Stimulated activated CD8-positive, alpha-beta memory T cell treated with anti-CD3 and anti-CD28 coated beads, Interleukin-7, amount 100 ng/mL, for 1 hour (primary cell): ENCODE measurements at places on chromosomes 16 and 17.

DNA sequence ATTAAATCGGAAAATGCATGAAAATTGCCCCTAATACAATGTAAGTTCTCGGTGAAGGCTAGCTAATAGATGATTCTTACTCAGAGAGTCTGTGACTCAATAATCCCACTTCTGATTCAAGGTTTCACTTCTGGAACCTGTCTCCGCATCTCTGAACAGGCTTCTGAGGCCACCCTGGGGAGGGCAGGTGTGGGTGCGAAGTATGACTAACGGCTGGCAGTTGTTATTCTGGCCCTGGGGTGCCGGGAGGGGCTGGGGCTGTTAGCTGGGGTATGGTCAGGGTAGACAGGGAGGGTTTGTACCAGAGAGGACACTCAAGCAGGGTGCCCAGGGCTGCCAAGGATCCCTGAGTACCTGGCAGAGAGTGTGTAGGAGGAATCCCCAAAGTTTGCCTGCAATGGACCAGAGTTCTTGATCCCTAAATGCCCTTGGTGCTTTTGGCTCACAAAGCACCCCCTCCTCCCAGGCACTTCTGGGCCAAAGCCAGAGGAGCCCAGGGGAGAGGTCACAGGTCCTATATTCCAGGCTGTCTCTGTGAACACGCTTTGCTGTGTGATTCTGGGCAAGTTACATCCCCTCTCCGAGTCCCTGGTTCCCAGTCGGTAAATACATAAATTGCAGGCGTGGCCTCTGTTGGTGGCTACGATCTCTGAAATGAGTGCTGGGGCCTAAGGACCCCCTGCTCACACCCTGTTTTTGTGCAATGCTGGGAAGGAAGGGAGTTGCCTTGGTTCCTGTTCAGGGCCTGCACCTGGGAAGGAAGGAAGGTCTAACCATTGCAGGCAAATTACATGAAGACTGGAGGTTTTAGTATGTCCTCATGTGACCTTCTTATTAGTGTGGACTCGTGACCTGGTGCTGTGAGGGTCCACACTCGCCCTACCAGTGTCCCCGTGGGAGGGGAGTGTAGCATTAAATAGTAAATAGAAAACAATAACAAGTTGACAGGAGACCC, 49.9 kb upstream of the CPNE2 start:
- DNase-seq = peak; percentile 56

DNA sequence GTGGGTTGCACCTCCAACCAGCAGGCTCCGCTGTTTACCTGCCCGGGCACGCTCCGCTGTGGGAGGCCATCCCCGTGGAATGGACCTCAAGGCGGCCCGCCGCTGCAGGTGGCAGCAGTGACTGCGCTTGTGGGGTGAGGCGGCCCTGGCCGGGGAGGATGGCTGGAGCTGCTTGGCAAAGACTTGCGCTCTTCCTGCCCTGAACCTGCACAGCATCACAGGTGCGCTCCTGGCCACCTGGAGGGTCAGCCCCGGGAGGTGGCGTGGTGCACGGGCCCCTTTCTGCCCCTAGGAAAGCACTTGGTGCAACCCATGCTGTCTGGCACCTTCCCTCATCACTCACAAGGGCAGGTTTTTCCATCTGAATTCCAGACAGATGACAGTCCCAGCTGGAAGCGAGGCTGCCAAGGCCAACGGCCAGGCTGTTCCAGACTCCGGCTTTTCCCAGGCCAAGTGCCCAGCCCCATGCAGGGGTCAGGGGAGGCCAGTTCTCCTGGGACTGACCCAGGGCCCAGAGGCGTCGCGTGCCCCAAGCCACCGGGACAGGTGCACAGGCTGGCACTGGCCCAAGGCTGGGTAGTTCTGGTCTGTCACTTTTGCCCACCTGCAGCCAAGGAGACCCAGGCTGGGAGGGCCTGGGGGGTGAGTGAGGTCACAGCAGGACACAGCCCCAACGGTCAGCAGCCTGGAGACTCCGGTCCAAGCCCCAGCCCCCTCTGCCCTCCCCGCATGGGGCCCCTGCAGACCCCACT, 13.3 kb downstream of the UTS2R start:
- no peak for DNase-seq

GRCh38 chr16:72094266-72094610, 591 bp downstream of the DHX38 start:
- DNase-seq = no peak

- no peak for DNase-seq
Observed at GRCh38 chr16:71421911-71422310, 19.9 kb downstream of the TLE7 start.

- no peak for DNase-seq
Observed at GRCh38 chr17:31573861-31574260, 182.4 kb downstream of the RAB11FIP4 start.

- DNase-seq = no peak
Observed at GRCh38 chr16:852451-853185, 52.1 kb upstream of the GNG13 start.

DNA sequence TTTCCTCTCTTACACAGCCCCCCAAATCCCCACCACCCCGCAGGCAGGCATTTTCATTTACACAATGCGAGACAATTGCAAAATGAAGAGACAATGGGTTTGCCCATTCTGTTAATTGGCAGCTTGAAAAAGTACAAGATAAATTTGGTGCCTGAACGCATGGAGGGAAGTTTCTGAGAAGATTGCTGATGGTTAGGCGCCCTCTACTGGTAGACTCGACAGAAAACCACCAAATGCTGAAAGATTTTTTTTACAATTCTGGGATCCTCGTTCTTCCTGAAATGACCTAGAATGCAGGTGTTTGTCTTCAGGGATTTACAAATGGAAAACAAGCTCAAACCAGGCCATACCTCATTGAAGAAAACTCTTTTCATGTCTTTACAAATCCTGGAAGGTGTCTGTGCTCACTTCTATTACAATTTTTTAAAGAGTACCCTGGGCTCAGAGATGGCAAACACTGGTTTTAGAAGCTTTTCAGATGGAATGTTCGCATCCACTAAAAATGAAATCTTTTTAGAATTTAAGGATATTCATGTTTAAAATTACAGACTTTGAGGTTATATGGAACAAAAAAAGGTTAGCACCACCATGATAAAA, 338.5 kb downstream of the PMP22 start:
- DNase-seq = peak; percentile 5

GRCh38 chr17:57750109-57750871, 5.2 kb upstream of the CCDC182 start:
- no peak for DNase-seq

GRCh38 chr16:12201216-12201615, 224.7 kb downstream of the SNX29 start:
- DNase-seq = no peak

GRCh38 chr16:72236866-72237265, 64.9 kb upstream of the PMFBP1 start:
- no peak for DNase-seq

GRCh38 chr17:45426561-45426960, 6.1 kb downstream of the ARHGAP27 start:
- no peak for DNase-seq

DNA sequence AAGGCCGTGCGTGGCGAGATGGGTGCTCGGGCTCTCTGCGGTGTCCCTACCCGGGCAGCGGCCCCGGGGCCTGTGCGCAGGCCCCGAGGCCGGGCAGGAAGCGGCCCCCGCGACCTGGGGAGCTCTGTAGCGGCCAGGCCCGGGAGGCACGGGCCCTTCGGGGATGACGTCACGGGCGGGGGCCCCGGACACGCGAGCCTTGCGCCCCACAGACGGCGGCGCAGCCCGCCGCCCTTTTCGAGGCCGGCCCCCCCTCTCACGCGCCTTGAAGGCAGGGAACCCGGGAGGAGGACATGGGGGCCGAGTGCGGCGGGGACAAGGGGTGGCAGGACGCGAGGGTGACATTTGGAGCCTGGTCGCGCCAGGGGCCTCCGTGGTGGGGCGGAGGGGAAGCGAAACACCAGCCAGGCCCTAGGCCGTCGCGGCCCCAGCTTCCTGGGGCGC, 1.1 kb downstream of the RAI1 start:
- DNase-seq = no peak

DNA sequence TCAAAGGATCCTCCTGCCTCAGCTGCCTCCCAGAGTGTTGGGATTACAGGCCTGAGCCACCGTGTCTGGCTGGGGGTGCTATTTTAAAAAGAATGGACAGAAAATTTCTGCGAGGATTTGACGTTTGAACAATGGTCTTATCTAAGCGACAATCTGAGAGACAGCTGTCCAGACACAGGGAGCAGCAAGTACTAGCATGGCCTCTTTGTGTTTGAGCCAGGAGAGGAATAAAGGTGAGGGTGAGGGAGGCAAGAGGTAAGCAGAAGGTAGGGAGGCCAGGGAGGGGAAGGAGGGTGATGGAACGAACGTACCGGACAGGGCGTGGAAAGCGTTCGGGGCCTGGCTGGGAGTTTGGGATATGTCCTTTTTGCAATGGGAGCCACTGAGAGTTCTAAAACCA, 59.2 kb downstream of the PITPNC1 start:
- no peak for DNase-seq

- DNase-seq = no peak
Observed at GRCh38 chr16:87207965-87208364, 109.2 kb downstream of the C16orf95 start.

- DNase-seq = no peak
Observed at GRCh38 chr17:52885882-52886281, 727.4 kb upstream of the CA10 start.

GRCh38 chr16:79598348-79599181, 2.0 kb downstream of the MAF start:
- peak; percentile 4 for DNase-seq

DNA sequence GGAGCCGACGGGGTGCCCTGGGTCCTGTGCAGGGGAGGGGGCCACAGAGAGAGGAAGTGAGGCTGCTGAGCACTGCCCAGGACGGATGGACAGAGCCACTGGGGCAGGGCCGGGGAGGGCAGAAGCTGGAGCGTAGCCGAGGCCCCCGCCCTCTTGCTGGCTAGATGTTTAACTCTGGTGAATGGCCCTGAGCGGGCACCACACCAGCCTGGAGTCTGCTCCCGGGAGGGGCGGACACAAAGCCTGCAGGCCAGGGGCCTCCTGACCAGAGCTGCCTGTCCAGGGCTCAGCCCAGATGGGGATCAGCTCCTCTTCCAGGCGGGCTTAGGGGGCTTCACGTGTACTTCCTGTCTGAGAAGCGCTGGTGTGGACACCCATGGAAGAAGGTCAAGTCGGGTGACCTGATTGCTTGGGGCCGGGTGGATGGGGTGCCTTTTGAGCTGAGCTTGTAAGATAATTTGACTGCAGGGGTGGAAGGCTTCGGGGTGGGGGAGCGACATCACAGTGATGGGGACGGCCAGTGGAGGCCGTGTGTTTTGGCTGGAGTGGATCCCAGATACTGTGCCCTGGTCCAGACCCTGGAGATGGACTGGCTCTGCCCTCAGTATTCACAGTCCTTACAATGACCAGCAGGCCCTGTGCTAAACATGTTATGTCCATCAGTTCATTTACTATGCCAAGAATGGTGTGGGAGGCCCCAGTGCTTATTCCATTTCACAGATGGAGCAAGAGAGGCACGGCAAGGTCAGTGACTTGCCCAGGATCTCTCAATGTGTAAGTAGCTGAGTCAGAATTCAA, 33.7 kb upstream of the CIBAR2 start:
- no peak for DNase-seq

- DNase-seq = no peak
Observed at GRCh38 chr16:58265480-58266052, 29.3 kb downstream of the PRSS54 start.

- no peak for DNase-seq
Observed at GRCh38 chr17:55463600-55463999, 42.0 kb upstream of the MMD start.

DNA sequence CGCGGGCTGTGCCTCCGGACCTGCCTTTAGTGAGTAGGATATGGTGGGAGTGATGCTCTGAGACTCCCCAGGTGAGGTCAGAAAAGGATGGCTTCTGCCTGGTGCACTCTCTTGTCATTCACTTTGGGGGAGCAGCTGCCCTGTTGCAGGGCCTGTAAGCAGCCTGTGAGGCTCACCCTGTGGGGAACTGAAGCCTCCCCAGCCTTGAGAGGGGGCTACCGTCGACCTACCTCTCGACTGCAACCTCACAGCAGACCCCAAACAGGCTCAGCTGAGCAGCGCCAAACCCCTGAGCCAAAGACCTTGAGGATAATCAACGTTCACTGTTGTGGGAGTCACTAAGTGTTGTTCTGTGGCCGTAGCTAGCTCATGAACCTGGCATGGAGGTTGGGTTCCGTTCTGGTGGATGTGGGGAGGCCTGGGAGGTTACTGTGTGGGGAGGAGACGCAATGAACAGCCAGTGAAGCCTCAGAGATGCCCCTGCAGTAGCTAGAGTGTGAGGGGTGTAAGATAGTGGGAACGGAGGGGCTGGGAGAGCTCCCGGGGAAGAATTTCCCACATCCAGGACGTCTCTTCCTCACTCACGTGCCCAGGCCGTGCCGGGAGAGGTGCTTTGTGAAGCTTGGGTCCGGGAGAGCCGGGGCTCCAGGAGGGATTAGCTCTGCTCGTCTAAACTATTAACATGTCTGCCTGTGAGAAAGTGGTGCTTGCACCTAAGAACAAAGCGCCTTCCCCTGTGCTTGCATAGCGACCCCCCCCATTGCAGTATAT, 38.8 kb downstream of the METRNL start:
- no peak for DNase-seq

GRCh38 chr16:49836218-49836617, 19.7 kb downstream of the ZNF423 start:
- no peak for DNase-seq

DNA sequence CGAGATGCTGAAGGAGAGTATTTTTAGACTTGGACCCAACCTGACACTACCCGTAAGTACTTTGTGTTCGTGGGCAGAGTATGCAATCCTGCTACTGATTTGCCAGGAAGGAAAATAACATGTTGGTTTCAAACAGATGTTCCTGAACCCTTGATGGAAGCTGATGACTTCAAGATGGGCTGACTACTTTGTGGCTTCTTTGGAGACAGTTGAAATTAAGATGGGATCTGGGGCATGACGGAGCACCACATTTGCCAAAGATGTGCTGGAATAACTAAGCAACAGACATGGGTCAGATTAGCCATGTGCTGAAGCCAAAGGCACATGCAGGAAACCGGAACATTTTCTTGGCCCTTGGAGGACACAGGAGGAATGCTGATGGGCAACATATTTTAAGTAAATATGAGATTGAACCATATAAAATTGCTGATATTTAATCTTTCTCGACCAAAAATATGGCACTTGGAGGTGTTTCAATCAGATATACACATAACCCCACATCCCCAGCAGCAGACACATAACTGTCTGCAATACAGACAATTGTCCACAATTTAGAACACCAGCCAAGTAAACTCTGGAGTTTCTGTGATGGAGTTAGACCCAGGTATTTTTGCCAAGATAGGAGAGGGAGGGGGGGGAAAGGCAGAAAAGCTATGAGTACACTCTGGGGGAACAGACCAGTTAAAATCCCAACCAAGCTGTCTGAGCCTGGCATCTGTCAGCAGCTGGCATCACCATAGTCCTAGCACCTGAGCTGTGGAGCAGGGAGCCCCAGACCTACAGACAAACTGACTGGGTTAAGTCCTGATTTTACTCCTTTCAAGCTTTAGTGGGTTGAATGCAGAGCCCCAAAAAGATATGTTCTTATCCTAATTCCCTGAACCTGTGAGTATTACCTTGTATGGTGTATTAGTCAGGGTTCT, 329.4 kb upstream of the CDH5 start:
- no peak for DNase-seq

DNA sequence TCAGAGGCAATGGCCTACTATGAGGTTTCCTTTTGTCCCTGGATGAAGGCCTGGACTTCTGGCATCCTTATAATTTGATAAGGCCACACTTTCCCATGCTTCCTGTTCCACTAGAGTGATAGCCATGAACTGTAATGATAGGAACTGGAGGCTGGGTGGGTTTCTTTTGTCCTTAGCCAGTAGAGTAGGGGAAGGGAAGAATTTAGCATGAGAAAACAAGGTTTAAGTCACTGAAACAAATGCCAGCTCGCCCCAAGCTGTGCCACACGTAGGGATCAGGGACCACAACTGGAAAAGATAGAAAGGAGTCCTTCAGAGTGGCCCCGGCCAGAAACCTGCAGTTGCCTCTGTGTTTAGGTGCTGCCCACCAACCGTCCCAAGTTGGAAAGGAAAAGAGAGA, 80.9 kb upstream of the C17orf78 start:
- no peak for DNase-seq
